A172 (cell line): ENCODE measurements at places on chromosomes 1 and 21. TPM values are rescaled to one million over a fixed set of nuclear protein-coding genes. Genes with fewer than 3 reads are reported as not detected.

- peak; percentile 69 for DNase-seq
Measured at GRCh38 chr21:25342816-25343215, 264.5 kb downstream of the MRPL39 start.

GRCh38 chr21:43311301-43311817 lies 115.6 kb downstream of the SIK1 start:
- no peak for DNase-seq

DNA sequence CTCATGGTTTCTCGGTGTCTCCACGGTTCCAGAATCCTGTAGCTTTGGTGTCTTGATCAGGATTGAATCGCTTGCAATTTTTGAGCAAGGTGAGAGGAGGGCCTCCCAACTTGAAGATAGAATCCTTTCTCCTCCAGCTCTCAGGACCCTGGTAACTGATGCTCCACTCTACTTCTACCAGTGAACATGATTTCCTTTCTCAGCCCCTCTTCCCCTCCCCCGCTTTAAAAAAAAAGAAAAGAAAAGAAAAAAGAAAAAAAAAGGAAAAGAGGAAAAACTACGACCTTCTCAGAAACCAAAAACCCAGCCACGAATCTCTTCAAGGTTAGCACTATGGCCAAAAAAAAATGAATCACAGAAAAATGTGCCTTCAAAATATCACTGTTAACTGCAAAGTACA lies 1.2 kb downstream of the ARHGEF11 start:
- no peak for DNase-seq

Gene ZSCAN20
- 4.0 and 5.1 TPM in 2 replicates for total RNA-seq

- DNase-seq, result no peak
Measured at GRCh38 chr1:33828654-33829053, 35.2 kb upstream of the HMGB4 start.
